ENCODE measurements at places on chromosomes 3 and 15. TPM values are rescaled to one million over a fixed set of nuclear protein-coding genes. Genes with fewer than 3 reads are reported as not detected.

GRCh38 chr3:186264608-186265400, 97.2 kb downstream of the DGKG start:
- no peak for DNase-seq

- peak; percentile 93 for DNase-seq
Measured at GRCh38 chr15:90062462-90062932, 39.8 kb downstream of the IDH2 start.

GRCh38 chr3:180267202-180267843, 230.6 kb upstream of the PEX5L start:
- no peak for DNase-seq

GRCh38 chr3:143171141-143171980, 51.8 kb downstream of the CHST2 start:
- no peak for DNase-seq

- no peak for DNase-seq
Measured at GRCh38 chr15:63462088-63462487, 42.3 kb upstream of the USP3 start.

- DNase-seq, result no peak
Measured at GRCh38 chr3:148186881-148187280, 510.8 kb upstream of the AGTR1 start.

DNA sequence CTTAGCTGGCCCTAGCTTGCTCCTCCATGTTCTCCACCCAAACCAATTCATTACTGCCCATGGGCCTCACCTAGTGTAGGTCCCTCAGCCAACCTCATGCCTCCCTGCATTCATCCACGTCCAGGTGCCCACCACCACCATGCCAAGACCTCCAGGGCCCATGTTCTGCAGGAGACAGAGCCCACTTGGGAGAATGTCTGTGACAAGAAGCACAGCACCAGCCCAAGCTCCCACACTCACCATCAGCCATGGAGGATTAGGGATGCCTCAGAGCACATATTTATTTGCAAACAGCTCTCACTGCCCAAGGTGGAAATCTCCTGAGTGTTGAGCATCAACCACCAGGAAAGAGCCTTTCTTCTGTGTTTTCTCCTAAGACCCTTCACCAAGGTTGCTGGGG, 43.4 kb upstream of the ACAN start:
- no peak for DNase-seq

DNA sequence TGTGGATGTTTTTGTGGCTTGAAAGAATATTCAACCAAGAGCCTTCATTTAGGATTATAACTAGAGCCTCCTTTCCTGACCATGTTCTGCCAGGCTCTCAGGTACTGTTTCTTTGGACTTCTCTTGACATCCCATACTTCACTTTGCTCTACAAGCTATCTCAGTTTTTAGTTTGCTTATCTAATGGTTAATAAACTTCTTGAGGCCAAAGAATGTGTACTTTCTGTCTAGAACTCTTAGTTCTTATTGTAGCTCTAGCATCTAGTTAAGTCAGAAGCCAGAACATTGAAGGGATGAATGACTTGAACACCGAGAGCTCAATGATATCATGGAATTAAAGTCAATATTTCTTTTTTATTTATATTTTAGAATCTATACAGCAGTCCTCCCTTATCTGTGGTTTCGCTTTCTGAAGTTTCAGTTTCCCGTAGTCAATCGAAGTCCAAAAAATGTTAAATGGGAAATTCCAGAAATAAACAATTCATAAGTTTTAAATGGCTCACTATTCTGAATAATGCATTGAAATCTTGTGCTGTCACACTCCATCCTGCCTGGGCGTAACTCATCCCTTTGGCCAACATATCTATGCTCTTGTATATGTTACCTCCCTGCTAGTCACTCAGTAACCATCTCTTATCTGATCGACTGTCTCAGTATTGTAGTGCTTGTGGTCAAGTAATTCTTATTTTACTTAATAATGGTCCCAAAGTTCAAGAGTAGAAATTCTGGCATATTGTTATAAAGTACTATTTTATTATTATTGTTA, 368.6 kb upstream of the RBMS3 start:
- DNase-seq, result no peak

DNA sequence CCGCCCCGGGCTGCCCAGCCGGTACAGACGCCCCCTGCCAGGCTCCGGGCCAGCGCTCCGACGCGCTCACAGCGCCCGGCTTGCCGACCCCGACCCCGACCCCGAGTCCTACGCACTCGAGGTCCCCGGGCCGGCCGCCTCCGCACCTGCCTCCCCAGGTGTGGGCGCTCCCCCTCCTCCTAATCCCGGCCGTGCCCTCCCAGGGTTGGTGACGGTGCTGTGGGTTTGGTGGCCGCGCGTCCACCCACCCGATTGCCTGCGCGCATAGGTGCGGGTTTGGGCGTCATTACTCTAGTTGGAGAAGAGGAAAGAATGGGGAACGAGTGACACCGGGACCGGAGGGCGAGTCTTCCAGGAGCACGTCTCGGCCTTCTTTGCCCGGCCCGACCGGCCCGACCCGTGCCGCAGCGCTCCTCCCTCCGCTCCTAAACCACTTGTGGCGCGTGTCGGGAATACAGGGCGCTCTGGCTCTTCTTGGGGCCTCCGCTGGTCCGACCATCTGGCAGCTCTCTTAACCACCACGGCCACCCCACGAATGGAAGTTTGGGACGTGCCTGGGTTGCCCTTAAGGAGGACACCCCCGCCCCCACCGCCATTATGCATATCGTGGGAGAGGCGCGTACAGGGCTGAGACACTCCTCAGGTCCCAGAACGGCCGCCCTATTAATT, 810 bp upstream of the THRB start:
- peak; percentile 80 for DNase-seq

- DNase-seq, result no peak
Measured at GRCh38 chr15:94233441-94233840, 2.1 kb downstream of the MCTP2 start.

GRCh38 chr3:178271740-178272387, 264.4 kb upstream of the KCNMB2 start:
- DNase-seq, result no peak

DNA sequence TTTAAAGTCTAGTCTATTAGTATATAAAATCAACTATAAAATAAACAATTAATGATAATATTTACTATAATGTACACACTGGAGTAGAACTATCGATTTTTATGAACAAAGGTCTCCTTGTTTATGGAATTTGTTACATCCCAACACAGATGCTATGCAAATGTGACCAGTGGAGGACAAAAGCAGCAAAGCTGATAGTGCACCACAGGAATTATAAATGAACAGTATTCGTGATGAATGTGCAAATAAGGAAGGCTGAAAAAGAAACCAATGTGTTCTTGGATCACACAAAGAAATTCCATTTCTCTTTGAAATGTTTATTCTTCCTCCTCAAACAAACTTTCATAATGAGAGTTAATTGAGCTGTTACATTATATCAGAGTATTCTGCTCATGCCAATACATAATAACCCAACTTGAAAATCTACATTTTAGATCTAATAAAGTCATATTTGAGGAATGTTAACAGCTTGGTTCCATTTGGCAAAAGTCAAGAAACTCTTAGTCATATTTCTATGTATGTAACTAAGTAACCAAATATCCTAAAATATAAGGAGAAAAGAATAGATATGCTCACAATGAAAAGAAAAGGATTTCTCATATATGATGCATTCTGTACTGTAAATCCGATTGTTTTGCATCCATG, 79.3 kb downstream of the NEK10 start:
- no peak for DNase-seq

DNA sequence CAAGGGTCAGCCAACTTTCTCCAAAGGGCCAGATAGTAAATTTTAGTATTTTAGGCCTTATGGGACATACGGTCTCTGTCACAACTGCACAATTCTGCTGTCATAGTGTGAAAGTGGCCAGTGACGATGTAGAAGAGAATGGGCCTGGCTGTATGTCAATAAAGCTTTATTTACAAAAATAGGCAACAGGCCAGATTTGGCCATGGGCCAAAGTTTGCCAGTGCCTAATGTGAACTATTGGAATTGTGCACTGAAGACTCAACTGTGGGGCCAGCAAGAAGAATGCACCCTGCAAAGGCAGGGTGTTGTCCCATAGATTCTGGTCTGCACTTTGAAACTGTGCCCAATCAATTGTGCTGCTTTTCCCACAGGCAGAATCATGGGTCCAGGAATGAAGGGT, 69.4 kb upstream of the PRR23E start:
- DNase-seq, result no peak

DNA sequence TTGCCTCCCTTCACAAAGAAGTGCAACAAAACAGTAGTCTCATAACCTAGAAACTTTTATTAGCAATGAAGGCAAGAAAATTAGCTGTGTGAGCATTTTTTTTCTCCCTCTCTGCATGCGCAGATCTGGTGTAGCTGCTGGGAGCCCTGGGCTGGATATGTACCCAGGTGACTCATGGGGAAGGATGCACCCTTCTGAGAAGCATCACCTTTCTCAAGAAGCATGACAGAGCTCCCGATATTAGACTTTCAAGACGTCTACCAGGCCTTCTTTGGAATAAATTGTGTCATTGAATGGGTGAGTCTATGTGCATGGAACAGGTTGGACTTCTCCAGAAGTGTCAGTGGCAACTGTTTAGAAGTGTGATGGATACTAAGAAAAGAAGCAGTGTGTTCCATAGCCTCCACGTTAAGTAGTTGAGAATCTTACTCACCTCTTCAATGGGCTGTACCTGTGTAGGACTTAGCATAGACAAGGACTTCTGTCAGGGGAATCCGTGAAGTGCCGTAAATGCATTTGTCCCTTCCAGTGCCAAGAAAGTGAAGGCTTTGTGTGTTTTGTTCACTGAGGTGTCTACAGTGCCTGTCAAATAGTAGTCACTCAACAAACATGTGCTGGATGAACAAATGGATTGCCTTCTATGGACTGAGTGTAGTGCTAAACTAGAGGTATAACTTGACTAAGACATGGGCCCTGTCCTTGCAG, 47.7 kb upstream of the RASGRP1 start:
- DNase-seq, result no peak

GRCh38 chr15:51768018-51768417, 16.6 kb downstream of the TMOD2 start:
- DNase-seq, result no peak

DNA sequence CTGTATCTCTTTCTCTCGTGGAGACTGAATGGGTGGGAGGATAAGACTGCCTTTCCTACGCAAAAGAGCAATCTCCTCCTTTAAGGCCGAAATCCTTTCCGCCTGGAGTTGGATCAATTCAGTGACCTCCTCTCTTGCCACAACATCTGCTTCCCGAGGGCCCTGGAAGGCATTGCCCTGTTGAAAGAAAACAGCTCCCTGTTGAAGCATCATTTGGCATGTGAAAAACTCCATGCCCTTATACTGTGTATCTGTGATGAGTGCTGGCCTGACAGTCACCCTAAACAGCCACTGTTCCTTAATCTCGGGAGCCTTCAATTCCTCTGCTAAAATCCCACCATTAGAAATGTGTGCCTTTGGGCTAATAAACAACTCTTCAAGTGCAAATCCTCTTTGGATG, 80.2 kb downstream of the BOC start:
- no peak for DNase-seq

DNA sequence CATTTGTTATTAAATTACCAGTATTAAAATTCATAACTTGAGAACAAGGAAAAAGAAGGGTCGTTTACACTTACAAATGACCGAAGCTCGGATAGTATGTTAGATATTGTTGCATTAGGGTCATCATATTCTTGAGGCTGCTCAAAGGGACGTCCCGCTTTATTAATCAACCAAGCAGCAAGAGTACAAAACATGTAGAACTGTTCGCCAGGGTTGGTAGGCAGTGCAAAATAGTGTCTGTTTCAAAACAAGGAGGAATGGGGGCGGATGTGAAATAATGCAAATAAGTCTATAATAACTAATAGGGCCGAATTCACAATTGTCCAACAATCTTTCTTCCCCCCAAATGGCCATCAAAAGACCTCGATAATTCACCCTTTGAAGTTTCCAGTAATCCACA, 2.9 kb downstream of the IFT57 start:
- DNase-seq, result no peak

DNA sequence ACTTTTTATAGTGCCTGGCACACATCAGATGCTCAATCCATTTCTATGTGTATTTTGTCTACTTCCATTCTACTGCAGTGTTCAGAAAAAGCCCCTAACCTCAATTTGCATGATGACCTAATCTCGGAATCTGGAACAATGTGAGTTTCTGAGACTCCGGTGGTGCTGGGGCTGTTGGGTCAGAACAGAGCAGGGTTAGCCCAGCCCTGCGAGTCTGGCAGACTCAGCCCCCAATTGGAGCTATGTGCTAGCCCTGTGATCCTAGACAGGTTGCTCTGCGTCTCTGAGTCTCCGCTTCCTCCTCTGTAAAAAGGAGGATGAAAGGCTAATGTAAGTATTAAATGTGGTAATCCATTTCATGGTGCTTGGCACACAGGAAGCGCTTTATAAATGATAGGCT, 95.0 kb upstream of the ICE2 start:
- no peak for DNase-seq

DNA sequence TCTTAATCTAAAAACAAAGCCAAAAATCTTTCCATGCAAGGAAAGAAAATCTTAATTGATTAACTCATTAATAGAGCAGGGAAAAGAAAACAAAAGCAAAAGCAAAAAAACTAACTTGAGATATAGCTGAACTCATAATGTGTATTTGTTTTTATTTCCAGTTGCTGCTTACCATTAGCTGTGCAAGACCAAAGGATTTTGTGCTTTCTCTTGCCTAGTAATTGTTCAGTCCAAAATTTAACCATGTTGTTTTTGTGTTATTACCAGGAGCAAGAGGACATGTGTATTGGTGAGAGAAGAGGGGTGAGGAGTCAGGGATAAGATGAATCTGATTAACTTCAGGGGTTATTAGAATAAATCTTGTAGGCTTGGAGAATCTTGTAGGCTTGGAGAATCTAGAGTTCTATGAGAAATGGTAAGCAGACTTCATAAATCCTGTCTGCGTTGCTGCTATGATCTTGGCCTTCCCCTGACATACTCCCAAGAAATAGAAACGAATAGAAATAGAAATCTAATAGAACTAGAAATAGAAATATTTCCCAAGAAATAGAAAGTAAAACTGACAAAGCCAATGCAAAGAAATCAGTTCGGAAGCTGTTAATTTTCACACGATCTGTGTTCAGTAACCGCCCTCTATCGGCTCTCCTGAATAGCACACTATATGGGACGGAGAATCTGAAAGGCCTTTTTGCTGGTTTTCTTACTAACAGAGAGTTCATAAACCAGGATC, 72.6 kb upstream of the TNFSF10 start:
- DNase-seq, result no peak

GRCh38 chr3:18791182-18791581, 357.1 kb upstream of the KCNH8 start:
- DNase-seq, result no peak

DNA sequence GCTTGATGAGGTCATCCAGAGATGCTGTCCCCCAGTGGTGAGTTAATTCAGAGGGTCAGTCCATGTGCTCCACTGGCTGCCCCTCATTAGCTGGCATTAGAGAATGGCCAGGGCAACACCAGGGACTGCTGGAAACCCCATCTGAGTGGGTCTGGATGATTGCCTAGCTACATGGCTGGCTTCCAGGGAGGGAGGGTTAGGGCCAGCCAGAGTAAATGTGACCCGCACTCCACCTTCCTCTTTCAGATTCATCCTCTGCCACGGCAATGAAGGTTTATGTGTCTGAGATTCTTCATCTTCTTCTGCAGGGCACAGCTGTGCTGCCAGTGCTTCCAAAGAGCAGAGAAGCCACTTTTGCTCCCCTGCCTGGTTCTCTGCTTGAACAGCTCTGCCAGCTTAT, 391.9 kb downstream of the OCA2 start:
- no peak for DNase-seq

ROBO1 gene
- 8.5 TPM for total RNA-seq

CHRM5 gene
- not detected for total RNA-seq

RSL24D1 gene
- 67.0 TPM for total RNA-seq

TRH gene
- total RNA-seq, result not detected
